ENCODE measurements at places on chromosomes 1 and 21.

GRCh38 chr1:84959294-84959693 lies 37.6 kb downstream of the MCOLN2 start:
- DNase-seq = no peak

GRCh38 chr1:238336531-238336930 lies 445.8 kb upstream of the ZP4 start:
- DNase-seq = no peak

DNA sequence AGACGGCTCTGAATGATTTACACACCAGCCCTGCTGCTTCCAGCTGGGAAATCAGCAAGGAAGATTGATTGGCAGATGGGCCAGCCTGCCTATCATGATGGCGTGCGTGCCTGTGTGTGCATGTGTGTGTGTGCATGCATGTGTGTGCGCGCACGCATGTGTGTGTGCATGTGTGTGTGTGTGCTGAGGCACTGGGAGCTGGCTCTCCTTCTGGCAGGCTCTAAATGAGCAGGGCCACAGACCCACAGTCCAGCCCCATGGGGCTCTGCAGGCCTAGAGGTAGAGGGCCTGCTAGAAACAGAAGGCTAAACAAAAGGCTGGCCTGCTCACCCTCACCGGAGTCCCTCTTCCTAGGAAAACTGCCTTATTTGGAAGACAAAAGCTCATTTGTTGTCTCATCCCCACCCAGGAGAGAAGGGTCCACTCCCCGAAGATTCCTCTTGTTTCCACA lies 6.0 kb downstream of the KLHDC8A start:
- DNase-seq = no peak

GRCh38 chr1:235826102-235826854 lies 40.4 kb downstream of the LYST start:
- no peak for DNase-seq

- DNase-seq = no peak
Measured at GRCh38 chr1:214573386-214574318, 22.2 kb upstream of the PTPN14 start.

DNA sequence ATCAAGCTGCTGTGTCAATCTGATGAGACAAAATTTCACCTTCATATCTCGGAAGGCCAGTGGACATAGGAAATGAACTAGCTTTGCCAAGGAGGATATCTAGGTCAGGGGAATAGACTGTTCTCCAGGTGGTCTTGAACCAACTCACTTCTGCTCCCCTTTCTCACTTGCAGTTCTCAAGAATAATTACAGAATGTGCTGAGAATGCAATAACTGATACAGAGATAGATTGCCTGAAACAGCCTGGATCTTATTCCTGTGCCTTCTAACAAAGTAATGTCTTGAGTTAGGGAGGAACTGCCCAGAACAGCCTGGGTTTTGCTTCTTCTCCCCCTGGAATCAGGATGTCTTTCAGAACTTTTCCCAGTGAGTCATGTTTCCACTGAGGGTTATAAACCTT lies 636.7 kb downstream of the KCNT2 start:
- DNase-seq = no peak

DNA sequence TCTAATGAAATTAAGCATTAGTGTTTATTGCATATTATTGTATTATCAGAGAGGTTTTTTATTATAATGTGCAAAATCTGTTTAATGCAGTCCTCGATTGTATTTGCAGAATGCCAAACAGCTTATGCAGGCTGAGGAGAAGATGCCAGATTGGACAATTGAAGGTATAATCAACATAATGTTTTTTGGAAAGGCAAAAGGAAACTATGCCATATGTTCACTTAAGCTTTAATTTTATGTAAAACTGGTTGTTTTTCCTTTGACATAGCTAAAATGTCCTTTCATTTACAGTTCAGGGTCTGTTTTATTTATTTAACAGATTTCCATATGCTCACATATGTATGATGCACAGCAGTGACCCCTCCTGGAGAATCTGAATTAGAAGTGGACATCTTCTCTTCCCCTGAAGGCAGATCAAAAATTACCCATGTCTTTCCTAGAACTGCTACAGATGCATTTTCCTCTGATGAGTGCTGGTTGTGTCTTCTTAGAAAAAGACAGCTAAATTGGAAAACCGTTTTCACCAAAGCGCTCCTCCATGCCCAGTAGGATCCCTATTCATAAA lies 143.5 kb upstream of the USH2A start:
- no peak for DNase-seq

- DNase-seq = no peak
Measured at GRCh38 chr1:91769742-91770141, 116.2 kb downstream of the TGFBR3 start.

DNA sequence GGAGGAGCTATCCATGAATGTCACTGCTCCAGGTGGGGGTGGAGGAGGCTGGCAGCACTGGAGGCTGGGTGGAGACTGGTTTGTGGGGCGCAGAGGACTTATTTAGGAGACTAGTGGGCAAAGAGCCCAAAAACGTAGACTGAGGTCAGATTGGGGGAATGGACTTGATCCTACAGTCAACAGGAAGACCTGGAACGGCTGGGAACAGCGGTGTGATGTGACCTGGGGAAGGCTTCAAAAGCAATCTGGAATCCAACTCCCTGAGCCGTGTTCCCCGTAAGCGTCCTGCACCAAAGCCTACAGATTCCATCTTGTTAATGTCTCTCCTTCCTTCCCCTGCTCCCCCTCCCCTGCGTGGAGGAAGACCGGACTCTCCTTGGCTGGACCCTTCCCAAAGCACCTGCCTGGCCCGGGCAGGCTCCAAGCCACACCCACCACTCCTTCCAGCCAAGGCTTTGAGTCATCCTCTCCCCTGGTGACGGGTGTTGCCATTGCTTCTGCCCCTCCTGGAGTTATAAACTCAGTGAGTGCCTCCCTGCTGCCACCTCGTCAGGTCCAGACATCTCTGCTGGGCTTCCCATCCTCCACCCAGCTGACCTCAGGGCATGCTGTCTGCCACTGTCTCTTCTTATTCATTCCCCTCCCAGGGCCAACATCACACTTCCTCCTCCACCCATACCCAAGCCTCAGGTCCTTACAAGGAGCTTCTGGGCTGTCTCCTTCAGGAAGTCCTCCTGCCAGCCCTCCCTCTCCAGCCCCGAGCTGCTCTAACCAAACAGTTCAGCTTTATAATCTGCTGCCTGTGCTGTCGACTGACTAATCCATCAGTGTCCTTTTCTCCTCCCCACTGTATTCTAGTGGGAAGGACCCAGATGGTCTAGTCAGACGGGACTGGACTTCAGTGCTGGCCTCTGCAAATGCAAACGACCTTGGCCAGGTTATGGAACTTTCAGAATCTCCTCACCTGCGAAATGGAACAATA lies 1.6 kb upstream of the CLSTN1 start:
- no peak for DNase-seq

- no peak for DNase-seq
Measured at GRCh38 chr1:19623523-19623922, 20.6 kb upstream of the NBL1 start.

- peak; percentile 74 for DNase-seq
Measured at GRCh38 chr1:158999316-159000069, 10.2 kb upstream of the IFI16 start.

DNA sequence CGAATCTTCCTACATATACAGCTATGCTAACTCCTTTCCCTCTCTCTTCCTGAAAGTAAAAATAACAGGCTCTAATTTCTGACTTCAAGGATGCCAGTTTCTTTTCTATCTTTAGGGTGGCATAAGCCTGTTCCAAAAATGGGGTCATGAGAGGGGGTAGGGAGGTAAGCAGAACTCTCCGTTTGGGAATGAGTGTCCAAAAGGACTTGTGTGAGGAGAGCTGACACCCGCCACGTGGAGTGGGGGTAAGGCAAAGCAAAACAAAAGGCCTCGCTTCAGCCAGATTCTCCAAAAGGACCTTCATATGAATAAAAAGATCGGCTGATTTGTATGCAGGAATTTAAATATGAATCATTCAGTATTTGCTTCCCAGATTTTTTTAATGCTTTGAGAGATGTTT lies 28.6 kb downstream of the PLPPR4 start:
- no peak for DNase-seq

DNA sequence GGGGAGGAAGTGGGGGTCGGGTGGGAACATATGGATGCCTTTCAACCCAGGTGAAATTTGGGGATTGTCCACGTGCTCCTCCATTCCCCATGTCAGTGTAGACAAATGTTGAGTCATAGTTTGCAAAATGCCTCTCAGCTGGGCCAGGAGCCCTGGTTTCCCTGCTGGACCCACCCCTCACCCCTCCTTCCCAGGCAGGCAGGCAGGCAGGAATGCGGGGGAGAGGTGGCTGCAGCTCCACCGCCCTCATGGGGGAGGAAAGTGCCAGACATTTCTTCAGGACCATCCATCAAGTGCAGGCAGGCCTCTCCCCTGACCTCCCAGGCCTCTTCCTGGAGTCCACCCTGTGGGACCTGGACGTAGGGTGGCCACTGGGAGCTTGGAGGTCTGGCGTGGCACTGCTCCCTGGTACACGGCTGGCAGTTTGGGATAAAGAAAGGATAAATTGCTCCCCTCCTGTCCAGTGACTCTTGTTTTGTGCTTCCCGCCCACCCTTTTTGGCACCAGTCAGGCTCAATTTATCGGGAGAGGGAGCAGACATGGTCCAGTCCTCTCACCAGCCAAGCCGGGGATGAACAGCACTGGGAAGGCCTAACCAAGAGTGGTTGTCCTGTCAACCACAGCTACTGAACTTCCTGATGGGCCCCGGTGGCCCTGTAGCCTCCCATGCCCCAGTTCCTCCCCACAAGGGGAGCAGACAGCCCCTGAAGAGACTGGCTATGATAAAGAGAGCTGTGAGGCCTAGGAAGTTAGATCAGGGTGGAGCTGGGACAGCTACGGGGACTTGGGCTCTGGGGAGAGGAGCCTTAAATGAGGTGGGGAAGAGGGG lies 18.9 kb downstream of the NPR1 start:
- peak; percentile 80 for DNase-seq

GRCh38 chr1:94873520-94874351 lies 53.2 kb downstream of the CNN3 start:
- no peak for DNase-seq

- DNase-seq = peak; percentile 23
Measured at GRCh38 chr21:35206141-35207125, 157.3 kb upstream of the RUNX1 start.

DNA sequence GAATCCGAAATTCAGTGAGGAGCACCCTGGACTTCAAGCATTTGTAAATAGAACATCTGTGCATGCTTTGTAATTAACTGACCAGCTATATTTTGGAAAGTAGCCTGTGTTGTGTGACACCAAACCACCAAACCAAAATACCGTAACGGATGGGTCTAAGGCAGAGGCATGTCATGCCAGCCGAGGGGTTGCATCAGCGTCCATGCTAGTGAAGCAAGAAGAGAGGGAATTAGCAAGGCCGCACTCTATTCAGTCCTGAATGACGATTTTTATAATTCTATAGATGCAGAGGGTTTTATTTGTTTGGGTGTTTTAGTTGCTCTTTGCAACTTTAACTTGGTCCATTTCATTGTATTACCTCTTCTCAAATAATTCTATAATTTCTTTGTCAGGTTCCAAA lies 116.8 kb upstream of the SMYD2 start:
- no peak for DNase-seq

DNA sequence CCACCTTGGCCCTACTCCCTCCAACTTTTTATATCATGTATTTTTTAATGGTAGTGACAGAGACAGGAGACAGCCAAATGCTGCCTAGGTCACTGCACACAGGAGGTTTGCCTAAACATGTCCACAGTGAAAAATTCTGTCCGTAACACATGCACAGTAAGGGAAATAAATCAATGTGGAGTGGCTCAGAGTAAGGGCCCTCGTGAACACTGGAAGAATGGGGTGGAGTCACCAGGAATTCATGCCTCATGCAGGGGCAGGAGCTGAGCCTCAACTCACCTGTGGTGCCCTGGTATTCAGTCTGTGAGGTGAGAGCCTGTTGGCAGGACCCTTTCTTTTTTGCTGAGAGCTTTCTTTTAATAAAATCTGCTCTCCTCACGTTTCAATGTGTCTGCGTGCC lies 289.1 kb downstream of the TGFB2 start:
- DNase-seq = no peak

DNA sequence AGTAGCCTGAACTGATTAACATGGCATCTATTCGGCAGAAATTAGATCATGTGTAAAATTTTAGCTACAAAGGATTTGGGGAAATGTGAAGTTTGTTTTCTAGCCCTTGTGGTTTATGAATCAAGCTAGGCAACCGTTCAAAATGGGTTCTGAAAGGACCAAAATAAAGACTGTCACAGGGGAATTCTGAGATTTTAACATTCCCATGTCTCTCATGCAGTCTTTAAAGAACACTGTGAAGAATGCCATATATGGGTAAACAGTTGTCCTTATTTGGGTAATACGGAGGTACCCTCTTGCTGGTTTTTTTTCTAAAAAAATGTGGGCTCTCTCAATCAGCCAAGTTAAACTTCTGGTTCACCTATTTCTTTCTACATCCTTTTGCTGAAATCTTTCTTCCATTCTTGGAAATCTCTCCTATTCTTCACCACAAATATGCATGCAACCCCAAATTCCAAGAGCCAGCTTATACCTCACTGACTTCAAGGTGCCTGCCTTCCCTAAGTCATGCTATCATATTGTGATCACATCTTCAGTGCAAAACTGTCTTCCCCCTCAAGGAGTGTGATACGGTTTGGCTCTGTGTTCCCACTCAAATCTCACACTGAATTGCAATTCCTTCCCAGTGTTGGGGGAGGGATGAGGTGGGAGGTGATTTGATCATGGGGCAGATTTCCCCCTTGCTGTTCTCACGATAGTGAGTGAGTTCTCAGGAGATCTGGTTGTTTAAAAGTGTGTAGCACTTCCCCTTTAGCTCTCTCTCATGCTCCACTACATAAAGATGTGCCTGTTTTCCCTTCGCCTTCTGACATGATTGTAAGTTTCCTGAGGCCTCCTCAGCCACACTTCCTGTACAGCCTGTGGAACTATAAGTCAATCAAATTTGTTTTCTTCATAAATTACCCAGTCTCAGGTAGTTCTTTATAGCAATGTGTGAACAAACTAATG lies 308.7 kb downstream of the TTLL7 start:
- DNase-seq = no peak

- no peak for DNase-seq
Measured at GRCh38 chr1:26858160-26858559, 4.8 kb upstream of the SFN start.

DNA sequence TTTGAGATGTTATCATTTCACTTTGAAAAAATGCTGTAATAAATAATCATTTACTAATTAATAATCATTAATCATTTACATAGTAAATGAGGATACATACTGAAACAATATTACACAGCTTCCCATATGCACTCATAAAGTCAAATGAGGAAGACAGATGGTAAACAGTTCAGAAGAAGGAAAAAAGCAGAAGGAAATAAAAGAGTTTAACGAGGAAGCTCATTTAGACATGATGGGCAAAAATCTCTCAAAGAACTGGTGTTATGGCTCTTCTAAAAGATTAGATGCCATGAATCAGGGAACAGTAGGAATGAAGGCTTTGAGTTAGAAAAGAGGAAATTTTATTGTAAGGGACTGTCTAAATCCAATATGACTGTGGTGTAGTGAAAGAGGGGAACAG lies 347.6 kb downstream of the PTPRC start:
- DNase-seq = no peak

DNA sequence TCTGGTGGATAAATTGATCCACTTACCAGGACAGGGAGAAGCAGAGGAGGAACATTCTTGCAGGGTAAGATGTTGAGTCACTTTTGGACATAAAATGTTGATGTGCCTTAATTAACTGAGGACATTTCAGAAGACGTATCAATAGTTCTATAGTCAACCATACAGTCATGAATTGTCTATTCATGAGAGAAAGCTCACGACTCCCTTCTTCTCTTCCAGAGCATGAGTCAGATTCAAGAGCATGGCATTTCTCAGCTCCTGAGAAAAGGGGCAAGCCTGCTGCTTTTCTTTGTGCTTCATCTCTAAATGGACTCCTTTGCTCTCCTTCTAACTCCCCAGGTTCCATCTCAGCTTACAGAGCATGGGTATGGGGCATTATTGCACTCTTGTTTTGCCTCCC lies 55.7 kb downstream of the ADGRL4 start:
- DNase-seq = no peak

- no peak for DNase-seq
Measured at GRCh38 chr1:20903437-20903836, 116.3 kb upstream of the HP1BP3 start.

Data from nephron progenitor cell (in vitro differentiated cells).